ENCODE measurements at places on chromosomes 13 and 19.

GRCh38 chr19:633786-634639, 676 bp upstream of the POLRMT start:
- DNase-seq = no peak

DNA sequence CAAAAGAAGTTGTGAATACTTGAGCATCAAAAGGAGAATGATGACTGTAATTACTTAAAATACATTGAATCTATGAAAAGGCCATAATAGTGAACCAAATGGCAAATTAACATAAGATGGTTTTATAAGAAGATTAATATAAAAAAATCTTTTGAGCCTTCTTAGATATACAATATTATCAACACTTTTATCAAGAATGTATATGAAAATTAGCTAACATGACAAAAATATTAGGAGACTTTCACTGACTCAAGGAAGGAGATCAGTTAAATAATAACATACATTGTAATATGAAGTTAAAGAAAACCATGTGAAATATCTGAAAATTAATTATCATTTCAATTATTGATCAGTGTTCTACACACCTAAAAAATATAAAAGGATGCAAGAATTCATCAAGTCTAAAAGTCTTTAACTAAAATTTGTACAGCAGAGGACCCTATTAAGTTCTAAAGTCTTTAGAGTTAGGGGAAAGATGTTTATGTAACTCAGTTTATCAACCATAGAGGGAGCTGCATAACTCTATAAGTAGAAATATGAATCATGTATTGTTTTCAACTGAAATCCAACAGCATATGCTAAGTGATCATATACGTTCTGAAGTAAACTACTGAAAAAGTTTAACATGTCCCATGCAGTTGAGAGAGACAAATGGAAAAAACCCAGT, 756.1 kb upstream of the MIR17HG start:
- no peak for DNase-seq

DNA sequence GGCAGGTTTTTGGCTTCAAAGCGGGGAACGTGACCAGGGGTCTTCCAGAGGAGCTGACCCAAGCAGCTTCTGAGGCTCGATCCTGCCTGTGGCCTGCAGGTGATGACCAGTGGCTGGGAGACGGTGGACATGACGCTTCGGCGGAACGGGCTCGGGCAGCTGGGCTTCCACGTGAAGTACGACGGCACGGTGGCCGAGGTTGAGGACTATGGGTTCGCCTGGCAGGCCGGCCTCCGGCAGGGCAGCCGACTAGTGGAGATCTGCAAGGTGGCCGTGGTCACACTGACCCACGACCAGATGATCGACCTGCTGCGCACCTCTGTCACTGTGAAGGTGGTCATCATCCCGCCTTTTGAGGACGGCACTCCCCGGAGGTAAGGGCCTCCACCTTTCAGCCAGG, 93.6 kb downstream of the DPF1 start:
- DNase-seq = no peak

DNA sequence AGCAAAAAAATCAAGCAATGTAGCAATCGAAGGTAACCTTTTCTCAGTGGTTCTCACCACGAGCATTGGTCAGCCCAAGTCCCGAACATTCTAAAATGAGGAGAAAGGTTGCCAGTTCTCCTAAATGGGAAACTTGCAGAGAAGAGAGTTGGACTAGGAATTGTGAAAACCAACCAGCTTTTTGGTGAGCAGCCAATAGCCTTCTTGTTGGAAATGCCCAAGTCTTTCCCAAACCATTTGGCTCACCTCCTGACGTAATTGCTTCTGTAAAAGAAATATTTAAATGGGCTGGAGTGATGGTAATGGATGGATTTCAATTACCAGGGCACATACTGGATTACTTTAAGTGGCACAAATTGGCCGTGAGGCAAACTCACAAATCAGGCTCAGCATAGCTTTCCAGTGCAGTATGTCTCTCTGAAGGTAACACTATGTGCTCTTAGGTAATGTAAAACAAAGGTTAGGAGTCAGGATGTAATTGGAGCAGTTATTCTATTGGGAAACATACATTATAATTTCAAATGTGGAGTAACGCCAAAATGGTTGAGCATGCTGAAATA, 423.2 kb downstream of the KLF5 start:
- DNase-seq = no peak

DNA sequence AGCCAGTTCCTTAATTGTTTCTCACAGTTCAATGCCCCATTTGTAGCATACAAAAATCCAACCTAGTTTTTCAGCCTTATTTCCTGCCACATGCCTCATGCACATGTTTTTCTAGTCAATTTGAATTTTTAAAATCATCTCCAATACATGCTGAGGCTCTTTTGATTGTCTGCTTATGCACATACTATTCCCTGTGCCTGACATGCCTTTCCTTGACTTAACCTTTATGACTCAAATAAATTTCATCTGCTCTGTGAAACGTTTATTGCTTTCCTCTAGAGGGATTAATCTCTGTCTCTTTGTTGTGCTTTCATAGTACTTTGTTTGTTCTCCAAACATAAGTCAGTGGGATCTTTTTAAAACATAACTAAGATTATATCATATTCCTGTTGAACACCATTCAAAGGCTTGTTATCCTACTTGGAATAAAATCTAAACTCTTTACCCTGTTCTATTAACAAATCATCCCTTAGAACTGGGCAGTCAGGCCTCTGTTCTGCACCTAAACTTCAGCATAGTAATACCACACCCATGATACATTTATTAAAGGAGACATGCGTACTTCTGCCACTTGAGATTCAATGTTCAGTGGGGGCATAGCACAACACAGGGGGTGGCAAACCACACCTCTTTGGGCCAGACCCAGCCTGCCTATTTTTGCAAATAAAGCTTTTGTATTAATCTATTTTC, 346.6 kb downstream of the FGF14 start:
- no peak for DNase-seq

- peak; percentile 16 for DNase-seq
Observed at GRCh38 chr13:29713839-29714238, 118.4 kb upstream of the SLC7A1 start.

DNA sequence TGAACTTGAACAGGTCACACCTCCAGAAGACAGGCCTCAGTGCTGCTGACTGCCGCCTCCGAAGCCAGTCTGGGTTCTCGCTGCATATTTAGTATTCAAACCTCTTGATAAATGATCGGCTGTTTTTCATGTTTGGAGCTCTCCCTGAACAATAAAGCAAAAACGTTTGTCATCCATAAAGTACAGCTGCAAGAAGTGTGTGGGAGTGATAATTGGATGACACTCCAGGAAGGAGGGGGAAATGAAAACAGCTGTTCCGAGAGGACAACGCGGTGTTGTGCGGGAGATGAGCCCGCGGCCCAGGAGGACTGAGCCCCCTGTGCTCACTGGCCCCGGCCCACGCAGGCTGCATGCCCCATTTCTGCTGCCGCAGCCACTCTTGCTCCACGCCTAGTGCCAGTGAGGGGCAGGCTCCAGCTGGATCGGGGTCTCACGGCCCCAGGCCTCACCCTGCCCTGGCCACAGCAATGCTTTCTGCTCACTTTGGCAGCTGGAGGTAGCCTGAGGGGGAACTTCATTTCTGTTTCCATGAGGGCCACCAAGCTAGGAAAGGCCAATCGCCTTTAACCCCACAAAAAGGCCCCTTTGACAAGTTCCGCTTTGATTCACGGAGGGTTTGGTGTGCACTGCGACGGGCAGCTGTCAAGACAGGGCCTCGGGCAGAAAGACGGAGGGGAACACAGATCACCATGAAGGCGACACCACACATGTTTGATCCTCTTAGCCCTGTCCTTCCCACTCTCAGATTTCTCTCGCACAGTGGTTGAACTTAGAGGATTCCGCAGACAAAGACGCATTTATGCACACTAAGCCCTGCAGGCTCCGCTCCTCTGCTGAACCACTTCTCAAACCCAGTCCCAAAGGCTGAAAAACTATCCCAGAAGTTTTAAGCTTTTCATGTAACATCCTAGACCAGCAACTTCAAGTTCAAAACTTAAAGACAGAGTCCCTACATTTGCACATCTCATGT, 537.6 kb downstream of the EFNB2 start:
- peak; percentile 77 for DNase-seq

DNA sequence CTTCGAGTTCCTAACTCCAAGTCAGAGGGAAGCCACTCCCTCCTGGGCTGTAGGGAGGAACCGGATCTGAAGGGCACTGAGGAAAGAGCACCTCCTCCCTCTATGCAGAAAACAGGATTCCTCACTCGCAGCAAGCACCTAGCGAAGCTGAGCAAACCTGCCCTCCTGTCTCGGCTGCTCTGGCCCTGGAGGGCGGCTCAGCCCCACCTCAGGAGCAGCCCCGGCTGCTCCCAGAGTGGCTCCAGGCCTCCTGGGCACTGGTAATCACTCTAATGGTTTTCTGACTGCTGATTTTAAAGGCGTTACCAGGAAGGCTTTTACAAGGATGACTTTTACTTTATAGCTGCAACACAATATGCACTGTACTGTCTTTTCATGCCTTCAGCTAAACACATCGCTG, 312.5 kb downstream of the TEX29 start:
- DNase-seq = peak; percentile 52

DNA sequence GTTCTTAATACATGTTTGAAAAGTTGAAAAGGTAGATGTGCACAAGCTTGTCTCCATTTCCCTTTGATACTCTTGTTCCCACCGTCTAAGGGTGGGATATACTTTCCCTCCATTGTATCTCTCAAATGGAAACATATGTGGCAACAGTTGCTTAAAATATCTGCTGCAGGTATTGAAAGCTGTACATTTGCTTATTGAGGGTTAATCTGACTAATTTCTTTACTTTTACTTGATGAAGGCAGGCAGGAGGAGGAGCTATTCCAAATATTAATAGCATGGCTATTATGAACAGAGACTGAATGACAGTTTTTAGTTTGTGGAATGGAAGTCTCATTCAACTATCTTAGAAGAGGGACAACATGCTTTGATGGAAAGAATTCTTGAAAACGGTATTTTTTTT, 103.8 kb downstream of the SLC10A2 start:
- no peak for DNase-seq

GRCh38 chr13:33528896-33529295, 243.3 kb upstream of the STARD13 start:
- no peak for DNase-seq

- DNase-seq = no peak
Observed at GRCh38 chr19:732148-733069, 18.5 kb upstream of the MISP start.

GRCh38 chr13:34816908-34817665, 125.0 kb upstream of the NBEA start:
- no peak for DNase-seq

- DNase-seq = no peak
Observed at GRCh38 chr13:91056746-91057145, 290.7 kb upstream of the MIR17HG start.

- peak; percentile 87 for DNase-seq
Observed at GRCh38 chr13:113918981-113919701, 54.7 kb downstream of the C13orf46 start.

DNA sequence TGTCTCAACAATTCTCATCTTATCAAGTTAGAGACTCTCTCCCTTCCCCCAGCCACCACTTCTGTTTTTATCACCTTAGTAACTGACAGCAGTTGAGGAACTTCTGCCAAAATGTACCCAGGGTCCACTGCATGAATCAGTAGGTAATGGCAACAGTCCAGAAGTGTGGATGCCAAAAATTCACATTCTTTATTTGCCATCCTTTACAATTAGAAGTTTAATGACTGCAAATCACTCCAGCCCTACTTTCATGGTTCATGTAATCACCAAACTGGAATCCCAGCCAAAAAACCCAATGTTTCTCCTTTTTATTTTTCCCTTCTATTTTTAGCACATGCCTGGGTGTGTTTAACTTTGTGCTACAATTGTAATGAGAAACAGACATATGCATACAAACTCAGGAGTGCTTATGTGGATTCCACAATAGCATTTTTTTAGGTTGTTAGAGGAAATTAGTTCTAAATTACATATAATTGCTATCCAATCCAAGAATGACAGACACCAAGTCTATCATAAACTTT, 243.5 kb downstream of the RGCC start:
- no peak for DNase-seq

- no peak for DNase-seq
Observed at GRCh38 chr13:79602936-79603335, 122.0 kb downstream of the NDFIP2 start.

DNA sequence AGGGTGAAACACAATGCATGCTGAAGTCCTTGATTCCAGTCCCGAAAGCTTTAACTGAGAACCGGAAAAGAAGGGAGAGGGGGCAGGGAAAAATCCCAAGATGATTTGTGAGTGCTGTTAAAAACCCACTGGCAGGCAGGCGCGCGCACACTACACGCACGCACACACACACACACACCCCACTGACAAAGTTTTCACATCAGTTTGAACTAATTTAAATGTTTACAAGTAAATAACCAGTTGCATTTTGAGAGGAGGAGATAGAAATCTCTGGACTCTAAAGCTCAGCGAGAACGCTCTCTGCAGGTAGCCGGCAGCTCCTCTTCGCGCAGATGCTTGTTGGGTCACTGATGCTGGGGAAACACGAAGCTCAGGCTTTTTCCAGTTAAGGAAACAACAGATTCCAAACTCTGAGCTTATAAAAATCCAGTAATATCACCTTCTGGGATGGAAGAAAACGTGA, 818 bp upstream of the SLITRK1 start:
- DNase-seq = no peak

GRCh38 chr13:71979616-71980015, 112.6 kb upstream of the DACH1 start:
- no peak for DNase-seq

DNA sequence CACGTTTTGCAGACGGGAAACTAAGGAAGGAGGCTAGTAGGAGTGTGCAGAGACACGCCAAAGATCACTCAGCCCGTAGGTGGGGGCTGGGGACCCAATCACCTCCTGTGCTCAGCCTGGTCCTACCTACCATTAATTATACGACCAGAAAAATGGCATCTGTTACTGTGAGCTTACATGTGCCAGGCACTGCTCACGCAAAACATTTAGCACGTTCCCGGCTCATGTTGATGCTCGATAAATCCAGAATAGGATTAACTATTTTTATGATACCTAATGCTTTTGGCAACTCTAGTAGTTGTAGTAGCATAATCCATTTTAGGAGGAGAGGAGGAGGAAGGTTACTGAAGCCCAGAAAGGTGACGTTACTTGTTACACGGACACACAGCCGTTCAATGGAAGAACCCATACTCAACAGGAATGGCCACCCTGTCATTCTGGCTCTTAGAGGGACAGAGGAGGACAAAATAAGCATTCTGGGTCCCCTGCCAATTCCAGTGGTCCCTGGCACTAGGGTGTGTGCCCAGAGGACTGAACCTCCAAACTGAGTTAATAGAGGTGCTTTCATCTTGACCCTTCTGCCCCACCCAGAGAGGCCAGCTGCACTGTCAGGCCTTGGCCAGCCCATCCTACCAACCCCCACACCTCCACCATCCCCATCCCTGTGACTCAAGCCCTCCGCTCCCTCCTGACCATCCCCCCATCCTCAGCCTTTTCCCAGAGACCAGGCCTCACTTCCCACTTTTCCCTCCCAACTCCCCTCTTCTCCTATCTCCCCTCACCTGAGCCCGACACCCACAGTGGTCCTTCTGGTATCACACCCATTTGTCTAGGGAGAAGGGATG, 5.0 kb upstream of the EML2 start:
- no peak for DNase-seq

GRCh38 chr13:113141601-113141970, 16.9 kb upstream of the PROZ start:
- no peak for DNase-seq

Measured in vagina (tissue), 2 donors.